Ascending aorta (tissue), 2 donors: ENCODE measurements at places on chromosomes 2 and 18. TPM values are rescaled to one million over a fixed set of nuclear protein-coding genes. Genes with fewer than 3 reads are reported as not detected.

LAMA1 gene
- not detected for total RNA-seq

CD207 gene
- not detected for total RNA-seq

TEKT4 gene
- total RNA-seq, result not detected

KCTD1 gene
- 1.3 TPM for total RNA-seq

BOK gene
- total RNA-seq, result 35.4 TPM

OR6B2 gene
- total RNA-seq, result not detected

TNFAIP6 gene
- total RNA-seq, result 13.6 TPM

CDH20 gene
- not detected for total RNA-seq

PELI1 gene
- total RNA-seq, result 140 TPM

DSC3 gene
- total RNA-seq, result 0.85 TPM

DUSP2 gene
- 7.2 TPM for total RNA-seq
